GM12891 (cell line): ENCODE measurements at places on chromosomes 6 and 20.

- peak; percentile 84 for DNase-seq
Observed at GRCh38 chr6:41723530-41724227, 11.7 kb downstream of the TFEB start.

GRCh38 chr20:54212226-54212625 is 4.3 kb downstream of the PFDN4 start:
- DNase-seq = no peak

- no peak for DNase-seq
Observed at GRCh38 chr6:33843131-33844121, 39.6 kb upstream of the MLN start.

DNA sequence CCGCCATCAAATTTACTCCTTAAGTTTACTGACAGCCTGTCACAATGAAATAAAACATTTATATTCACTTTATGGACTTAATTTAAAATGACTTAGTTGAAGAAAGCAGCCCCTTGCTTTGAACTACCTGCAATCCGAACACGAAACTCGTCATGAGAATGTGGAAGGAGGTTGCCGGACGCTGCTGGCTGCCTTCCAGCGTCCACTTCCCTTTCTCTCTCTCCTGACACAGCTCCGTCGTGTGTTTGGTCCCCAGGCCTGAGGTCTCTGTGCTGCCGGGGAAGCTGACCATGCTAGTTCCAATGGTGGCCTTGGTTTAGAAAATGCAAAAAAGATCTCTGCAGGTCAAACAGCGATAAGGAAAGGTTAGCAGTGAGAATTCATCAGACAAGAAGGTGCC is 519.7 kb downstream of the CDH26 start:
- no peak for DNase-seq

DNA sequence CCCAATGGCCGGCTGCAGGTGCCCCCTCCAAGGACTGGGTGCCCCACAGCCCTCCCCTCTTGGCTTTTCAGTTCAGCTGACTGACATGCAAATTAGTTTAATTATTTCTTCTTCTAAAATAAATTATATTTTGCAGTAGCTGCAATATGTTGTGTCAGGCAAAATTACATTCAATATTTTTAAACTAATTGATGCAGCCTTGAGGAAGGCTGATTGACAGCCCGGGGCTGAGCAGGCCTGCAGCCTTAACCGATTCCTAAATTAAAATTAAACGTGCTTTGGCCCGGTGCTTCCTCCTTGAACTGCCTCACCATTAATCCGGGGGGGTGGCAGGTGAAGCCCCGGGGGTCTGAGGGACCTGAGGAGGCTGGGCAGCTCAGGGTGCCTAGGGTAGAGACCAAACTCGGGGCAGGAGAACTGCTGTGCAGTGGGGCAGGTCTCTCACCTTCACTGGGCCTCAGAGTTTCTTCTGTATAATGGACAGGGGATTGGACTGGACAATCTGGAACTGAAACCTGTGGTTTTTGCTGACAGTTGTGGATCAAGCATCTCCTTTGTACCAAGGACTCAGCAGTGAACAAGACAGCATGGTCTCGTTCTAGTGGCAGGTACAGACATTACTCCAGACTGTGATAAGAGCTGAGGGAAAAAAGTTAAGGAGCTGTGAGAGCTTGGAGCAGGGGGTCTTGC is 72.5 kb downstream of the CD40 start:
- no peak for DNase-seq

DNA sequence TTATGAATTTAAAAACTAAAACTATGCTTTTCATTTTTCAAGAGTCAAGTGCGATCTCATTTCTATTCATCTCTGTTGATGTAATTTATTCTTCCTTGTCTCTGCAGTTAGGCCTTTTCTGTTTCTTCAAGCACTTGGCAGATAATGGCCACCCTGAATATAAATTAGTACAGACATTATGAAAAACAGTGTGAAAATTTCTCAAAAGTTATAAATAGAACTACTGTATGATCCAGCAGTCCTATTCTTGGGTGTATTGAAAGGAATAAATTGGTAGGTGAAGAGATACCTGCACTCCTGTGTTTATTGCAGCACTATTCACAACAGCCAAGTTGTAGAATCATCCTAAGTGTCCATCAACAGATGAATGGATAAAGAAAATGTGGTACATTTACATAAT is 248.3 kb downstream of the DOK5 start:
- no peak for DNase-seq

DNA sequence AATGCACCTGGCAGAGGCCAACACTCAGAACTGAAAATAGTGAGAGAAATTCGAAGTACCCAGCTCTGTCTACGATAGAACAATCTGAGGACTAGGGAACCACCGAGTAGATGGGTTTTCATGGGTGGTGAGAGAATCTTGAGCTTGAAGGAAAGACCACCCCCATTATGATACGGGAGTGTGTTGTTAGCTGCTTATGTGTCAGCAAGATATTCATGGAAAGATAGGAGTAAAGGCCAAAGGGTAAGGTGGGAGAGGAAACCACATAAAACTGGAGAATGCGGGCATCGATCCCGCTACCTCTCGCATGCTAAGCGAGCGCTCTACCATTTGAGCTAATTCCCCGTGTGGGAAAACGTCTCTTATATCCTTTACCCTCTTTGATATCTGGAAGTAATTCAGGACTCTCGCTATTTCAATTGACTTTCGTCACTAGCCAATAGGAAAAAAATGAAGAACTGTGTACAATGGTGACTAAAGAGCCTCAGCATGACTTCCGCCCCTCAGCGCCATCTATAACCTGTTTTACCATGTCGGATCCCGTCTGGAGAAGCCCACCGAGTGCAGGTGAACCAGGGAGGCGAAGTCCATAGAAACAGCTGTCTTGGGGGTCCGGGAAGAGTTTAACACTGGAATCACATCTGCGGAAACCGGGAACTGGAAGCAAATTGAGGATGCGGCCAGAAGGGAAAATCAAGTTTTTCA is 25.0 kb upstream of the ABT1 start:
- no peak for DNase-seq

GRCh38 chr6:97240222-97240621 is 42.8 kb downstream of the MMS22L start:
- no peak for DNase-seq

- no peak for DNase-seq
Observed at GRCh38 chr6:30483677-30484279, 5.5 kb upstream of the HLA-E start.

DNA sequence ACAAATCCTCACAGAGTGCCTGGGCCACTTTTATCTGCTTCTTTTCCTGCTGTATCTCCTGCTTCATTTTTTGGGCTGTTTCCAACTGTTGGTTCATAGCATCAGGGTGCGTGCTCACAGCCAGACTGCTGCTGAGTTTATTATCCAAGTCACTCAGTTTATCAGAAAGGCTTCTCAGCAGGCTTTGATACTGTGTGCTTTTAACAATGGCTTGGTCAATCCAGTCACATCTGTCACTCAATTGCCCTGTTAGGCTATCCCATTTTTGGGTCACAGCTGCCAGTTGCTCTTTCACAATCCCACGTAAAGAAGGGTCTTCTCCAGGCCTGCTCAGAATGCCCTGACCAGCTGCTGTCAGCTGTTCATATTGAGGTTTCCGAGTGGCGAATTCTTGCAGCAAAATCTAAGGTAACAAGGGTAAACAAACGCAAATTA is 87.2 kb downstream of the DST start:
- no peak for DNase-seq

DNA sequence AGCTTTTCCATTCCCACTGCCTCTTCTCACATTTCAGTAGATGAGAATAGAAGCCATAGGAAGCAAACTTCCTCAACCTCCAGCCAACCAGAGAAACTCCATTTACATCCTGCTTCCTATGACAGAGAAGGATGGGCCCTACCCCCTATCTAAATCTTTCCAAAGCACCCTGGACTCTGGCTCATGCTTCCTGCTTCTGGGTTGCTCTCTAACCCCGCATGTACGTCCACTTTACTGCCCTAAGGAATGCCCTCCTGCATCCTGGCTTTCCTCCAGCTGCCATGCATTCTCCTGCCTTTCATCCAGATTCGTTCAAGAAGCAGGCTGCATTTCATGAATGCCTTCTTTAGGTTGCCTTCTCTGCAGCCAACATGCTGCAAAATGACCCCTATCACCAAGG is 91.9 kb downstream of the FAM217A start:
- DNase-seq = no peak

GRCh38 chr6:157951828-157952227 is 29.8 kb upstream of the SYNJ2 start:
- no peak for DNase-seq

GRCh38 chr6:129889580-129889979 is 28.5 kb upstream of the TMEM244 start:
- DNase-seq = no peak

DNA sequence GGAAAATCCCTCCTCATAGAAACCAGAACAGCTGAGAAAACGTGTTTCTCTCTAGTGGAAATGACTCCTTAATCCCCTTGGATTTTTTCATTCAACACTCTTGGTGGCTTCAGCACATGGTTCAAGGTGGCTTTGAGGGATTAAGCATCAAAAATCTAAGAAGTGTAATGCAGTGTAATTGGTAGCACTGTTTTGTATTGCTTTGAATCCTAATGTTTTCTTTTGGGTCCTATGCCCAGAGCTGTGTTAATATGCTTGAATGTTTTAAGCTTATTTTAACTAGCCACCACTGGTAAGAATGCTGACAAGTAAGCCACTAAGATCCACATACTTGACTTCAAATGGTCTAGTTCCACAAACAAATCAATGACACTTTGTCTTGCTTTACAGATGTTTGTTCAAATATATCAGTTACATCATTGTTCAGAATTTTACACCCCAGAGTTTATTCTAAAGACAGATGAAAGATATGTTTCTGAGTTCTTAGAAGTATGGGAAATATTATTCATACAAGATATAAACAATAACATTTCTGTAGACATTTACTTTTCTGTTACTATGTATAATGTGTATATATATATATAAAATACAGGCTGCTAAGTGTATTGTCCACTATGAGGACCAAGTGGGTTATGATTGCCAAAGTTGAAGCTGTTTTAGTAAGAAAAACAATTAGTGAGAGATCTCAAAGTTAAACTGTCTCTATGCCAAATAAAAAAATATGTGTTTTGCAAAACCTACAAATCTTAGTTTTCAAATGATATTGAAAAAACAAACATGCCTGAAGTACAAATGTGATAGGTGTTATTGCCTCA is 220.8 kb downstream of the OGFRL1 start:
- no peak for DNase-seq

GRCh38 chr20:3093861-3094361 is 9.4 kb upstream of the AVP start:
- no peak for DNase-seq

DNA sequence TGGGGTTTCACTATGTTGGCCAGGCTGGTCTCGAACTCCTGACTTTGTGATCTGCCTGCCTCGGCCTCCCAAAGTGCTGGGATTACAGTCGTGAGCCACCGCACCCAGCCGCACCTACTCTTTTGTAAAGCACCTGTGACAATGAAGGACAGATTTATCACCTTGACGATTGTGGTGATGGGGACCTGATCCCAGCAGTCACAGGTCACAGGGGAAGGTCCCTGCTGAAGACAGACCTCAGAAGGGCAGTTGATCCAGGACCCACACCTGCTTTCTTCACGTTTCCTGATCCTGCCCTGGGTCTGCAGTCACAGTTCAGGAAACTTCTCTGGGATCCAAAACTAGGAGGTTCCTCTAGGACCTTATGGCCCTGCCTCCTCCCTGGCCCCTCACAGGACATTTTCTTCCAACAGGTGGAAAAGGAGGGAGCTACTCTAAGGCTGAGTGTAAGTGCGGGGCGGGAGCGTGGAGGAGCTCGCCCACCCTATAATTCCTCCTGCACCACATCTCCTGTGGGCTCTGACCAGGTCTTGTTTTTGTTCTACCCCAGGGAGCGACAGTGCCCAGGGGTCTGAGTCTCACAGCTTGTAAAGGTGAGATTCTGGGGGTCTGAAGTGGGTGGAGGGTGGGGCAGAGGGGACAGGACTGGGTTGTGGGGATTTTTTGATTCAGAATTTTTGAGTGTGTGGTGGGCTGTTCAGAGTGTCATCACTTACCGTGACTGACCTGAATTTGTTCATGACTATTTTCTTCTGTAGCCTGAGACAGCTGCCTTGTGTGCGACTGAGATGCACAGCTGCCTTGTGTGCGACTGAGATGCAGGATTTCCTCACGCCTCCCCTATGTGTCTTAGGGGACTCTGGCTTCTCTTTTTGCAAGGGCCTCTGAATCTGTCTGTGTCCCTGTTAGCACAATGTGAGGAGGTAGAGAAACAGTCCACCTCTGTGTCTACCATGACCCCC is 3.0 kb downstream of the HLA-E start:
- no peak for DNase-seq

- no peak for DNase-seq
Observed at GRCh38 chr6:43917878-43918382, 147.9 kb downstream of the VEGFA start.

- no peak for DNase-seq
Observed at GRCh38 chr6:67666177-67666964, 968.7 kb upstream of the ADGRB3 start.

DNA sequence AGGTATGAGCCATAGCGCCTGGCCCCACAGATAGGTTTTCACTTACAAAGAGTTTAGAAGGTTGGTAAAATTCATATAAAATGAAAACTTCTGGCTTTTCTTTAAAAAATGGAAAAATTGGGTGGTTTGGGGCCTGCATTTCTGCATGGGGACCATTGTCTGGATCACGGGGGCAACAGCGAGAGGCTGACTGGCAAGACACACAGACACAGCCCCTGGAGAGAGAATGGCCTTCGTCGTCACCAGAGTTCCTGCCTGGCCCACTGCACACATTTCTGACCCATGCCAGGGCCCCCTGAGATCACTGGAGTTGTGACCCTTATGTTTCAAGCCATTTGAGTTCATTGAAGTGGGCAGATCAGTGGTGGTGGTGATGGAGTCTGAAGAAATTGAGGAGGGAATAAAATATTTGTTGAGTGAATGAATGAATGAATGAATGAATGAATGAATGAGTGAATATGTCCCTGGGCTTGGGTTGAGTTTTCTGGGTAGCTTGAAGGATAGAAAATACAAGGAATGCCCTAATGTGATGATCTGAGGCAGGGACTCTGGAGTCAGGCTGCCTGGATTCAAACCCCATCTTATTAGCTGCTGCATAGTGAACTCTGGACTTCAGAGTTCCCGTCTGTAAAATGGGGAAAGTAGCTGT is 173.8 kb downstream of the ZFP64 start:
- no peak for DNase-seq

DNA sequence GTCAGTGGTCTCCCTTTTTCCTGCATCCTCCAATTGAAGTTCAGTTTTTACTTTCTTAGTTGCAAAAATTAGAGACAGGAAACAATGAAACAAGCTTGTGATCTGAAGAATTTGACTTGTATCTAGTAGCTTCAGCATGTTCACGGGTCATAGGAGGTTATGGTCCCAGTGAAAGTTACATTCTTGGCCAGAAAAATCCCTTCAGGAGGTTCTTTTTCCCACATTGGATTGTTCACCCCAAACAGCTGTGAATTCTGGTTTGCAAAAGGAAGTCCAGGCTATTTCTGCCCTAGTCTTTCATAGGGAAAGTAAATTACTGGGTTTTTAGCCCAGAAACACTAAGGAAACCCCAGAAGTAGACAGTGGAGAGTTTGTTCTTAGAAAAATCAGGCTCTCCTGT is 8.1 kb downstream of the ANKS1A start:
- DNase-seq = no peak

- DNase-seq = no peak
Observed at GRCh38 chr6:109662192-109662591, 28.8 kb downstream of the AK9 start.

- no peak for DNase-seq
Observed at GRCh38 chr6:119677384-119677783, 327.8 kb upstream of the MAN1A1 start.

- DNase-seq = no peak
Observed at GRCh38 chr20:58199469-58199868, 29.0 kb downstream of the ANKRD60 start.
